Activated T-helper 9 cell treated with anti-CD3 and anti-CD28 coated beads, Interleukin-2, amount 50 U/mL, for 16 hours (primary cell): ENCODE measurements at places on chromosomes 2 and 18.

- DNase-seq = no peak
These were observed 74.9 kb upstream of the AFF3 start for GRCh38 chr2:100217323-100217722.

- no peak for DNase-seq
These were observed 8.2 kb upstream of the MBD2 start for GRCh38 chr18:54232485-54233227.

GRCh38 chr2:219633276-219634065, 6.0 kb downstream of the SLC4A3 start:
- DNase-seq = no peak

DNA sequence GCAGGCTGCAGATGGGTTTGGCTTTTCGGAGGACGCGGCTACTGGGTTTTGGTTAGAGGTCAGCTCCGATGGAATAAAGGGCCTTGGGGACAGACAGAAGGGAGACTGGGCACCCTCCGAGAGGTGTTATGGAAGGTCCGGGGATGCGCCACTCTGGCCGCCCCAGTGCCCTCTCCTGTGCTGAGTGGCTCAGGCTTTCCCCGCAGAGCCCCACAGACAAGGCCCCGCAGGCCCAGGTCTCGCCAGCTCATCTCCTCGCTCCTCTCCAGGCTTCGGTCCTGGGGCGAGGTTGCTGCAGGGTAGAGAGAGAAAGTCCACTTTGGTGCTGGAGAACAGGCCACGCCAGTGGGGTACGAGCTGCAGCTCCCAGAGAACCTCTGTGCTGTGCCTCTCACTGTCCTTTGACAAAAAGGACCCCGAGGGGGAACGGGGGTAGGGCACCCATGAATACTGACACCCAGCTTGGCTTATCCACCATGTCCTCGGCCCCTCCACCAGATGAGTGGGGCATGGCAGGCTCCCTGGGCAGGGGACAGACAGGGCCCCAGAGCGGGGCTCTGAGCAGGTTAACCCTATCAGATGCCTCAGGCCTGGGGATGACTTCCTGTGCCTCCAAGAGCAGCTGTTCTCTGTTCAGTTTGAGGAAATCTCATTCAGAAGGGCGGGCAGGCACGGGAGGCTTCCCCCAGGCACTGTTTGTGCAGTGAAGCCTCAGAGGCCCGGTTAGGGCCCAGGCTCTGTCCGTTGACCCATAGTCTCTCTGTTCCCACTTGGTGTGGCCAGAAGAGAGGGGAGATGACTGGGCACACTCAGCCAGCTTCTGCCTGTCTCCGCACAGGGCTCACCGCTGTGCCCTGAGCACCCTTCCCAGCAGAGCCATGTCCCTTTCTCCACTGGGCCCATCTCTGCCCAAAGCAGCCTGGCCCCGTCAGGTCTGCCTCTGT, 15.7 kb upstream of the CNNM3 start:
- no peak for DNase-seq

- peak; percentile 93 for DNase-seq
These were observed at the start of gene CKAP2L for GRCh38 chr2:112764071-112765044. Gene CKAP2L, minus strand, starts transcription at chr2:112764609. Its CDS starts 11 bp downstream, at chr2:112764598.

- no peak for DNase-seq
These were observed 13.7 kb downstream of the RBBP8 start for GRCh38 chr18:22946846-22947245.

GRCh38 chr2:210519594-210519993, 36.8 kb upstream of the CPS1 start:
- DNase-seq = no peak

GRCh38 chr2:23954325-23955014, 14.2 kb downstream of the UBXN2A start:
- no peak for DNase-seq

DNA sequence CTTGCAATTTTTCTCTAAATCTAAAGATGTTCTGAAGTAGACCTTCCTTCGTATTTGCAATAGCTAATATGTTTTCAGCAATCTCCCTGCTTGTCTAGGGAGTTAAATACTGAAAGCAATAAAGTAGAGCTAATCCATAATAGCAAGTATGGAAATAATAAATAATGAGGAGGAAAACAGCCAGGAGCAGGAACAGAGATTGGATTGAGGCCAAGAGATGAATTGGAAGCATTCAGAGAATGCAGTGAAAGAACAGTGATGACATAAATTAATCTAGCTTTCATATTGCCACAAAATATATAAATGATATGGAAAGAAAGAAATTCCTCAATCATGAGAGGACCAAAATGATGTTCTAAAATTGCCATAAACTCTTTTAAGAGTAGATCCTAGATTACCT, 679.7 kb downstream of the METTL4 start:
- DNase-seq = no peak
